ENCODE measurements at places on chromosomes 4 and X.

GRCh38 chr4:26594371-26594770 lies 10.5 kb downstream of the TBC1D19 start:
- no peak for DNase-seq

- DNase-seq = no peak
Observed at GRCh38 chr4:17284323-17285175, 227.3 kb downstream of the QDPR start.

DNA sequence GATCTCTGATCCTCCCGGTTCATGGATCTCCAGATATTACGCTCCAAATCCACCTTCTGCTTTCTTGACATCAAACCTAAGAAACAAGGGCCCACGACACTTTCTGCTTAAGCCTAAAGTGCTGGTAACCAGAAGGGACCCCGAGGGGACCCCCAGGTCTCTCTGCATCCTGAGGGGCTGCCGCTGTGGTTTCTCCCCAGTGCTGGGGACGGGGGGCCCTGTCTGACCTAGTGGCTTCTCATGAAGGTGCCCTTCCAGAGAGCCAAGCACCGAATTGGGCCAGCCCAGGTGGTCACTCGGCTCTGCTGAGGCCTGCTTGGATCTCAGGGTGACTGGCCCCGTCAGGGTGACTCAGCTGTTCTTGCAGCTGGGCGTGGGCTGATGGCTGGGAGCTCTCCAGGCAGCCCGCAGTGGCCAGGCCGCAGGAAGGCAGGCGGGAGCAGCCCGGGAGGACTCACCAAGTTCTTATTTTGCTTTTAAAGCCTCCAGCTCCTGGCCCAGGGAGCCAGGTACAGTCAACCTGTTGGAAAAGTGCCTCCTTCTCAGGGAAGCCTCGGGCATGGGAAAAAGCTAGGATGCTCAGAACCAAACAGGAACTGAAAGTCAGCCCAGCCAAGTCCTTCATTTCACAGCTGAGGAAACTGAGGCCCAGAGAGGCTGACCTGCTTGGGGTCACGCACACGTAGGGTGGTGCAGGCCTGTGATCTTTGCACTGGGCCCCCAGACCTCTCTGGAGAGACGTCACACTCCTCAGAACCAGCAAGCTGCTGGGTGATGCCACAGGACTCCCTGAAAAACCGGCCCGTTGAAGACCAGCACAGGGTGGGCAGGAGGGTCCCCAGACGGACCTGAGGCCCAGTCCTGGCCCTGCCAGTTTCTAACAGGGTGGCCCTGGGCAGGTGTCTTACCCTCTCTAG lies 16.7 kb downstream of the BLOC1S4 start:
- DNase-seq = no peak

DNA sequence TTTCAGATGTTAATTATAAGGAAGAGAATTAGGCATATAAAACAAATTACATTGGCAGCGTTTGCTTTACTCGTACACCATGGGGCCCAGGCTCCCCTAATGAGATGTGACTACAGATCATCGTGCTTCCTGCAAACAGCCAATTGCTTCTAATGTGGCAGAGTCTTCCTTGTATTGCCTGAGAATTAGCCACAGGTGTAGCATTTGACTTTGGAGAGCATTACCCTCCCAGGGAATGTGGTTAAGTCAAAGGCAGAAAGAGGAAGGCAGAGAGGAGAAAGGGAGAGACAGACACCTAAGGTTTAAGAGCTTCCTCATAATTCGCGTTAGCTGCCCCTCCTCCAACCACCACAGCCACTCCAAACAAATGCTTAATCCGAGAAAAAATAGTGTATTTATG lies 97.0 kb downstream of the MID1IP1 start:
- DNase-seq = no peak

DNA sequence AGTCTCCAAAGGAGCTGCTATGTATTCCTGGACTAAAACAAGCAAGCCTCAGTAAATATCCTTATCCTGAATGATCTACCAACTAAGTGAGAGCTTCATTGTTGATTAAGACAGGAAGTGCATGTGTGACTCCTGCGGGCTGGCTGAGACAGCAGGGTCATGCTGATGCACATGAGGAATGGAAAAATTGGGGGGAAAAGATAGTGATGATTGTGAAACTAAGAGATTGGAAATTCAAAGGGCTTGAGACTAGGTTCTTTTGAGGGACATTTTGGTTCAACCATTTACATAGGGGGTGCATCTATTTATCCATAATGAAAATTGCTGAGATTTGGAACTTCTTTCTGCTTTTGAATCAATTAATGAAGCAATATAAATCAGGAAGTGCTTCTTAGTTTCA lies 61.1 kb upstream of the C1QTNF7 start:
- DNase-seq = no peak

DNA sequence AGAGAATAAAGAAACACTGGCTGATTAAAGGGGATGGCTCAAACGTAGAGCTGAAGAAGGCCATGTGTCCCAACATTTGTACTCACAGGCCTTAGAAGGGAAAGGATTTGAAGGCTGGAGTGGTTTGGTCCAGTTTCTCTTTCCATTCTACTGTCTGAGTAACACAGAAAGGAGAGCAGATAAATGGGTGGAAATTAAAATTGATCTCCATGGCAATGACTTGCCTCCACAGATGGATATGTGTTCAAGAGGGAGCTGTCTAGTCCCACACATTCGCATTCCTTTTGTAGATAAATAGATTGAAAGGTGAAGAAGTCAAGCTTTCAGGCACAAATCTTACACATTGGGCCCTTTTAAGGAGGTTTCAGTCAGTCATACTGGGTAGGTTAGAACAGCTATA lies 74.6 kb downstream of the DOCK11 start:
- DNase-seq = no peak

GRCh38 chr4:102610476-102610875 lies 109.3 kb downstream of the NFKB1 start:
- no peak for DNase-seq

DNA sequence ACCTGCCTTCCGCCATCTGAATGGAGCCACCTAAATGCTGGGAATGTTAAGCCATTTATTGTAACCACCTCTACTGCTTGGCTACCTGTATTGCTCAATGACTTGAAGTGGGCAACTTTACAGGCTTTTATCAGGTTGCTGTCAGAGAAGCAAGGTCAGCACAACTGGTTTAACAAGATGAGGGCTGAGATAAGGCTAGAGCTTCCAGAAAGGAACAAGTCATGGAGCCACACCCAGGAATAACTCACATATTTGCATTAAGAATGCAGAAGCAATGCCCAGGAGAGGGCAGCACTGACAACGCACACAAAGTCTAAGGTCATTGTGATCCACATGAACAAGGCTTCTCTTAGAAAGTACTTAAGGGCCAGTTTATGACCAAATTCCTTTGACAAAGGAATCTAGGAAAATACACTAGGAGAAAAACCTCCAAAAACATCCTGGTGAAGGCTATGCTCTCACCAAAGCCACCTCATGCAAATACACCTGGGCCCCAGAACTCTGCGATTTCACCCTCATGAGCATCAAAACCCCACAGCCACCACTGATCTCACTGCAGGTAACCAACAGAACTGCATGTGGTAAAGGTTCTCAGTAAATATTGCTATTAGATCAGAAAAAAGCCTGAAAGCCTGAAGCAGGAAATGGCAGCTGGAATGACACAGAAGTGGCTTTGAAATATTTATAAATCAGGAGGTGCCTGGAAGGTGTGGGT lies 15.0 kb upstream of the STS start:
- peak; percentile 33 for DNase-seq

DNA sequence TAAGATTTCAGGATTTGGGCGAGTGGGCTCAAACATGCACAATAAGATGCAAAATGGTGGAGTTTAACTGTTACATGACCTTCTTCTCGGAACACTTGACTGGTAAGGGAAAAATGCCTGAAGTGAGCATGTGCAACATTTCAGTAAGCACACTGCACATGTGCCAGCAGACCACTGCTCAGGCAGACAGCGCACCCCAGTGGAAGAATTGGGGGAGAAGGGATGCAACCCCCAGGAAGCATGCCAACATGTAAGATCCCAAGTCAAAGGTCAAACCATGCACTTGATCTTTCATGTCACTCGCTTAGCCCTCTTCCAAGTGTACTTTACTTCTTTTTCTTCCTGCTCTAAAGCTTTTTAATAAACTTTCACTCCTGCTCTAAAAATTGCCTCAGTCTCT lies 256.3 kb downstream of the CENPC start:
- peak; percentile 66 for DNase-seq

DNA sequence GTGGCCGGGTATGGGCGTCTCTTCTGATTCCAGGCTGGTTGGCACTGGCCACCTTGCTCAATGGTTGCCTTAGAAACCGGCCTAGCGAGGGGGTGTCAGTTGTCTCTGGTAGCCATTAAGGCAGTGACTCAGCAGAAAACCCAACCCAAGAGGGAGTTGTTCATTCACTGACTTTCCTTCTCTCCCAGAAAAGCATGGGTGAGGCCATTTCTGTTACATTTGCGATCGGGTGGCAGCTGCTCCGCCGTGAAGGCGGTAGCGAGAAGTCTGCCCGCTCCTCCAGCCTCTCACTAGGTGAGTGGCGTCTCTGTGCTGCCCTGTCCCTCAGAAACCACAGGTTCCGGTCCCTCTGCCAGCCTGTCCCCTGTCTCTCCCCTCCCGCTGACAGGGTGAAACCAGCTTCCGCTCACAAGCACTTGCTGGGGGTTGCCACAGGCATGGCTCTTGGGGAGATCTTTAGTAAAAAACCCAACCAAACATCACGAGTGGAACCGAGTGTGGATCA lies 17.4 kb downstream of the IRAK1 start:
- no peak for DNase-seq

DNA sequence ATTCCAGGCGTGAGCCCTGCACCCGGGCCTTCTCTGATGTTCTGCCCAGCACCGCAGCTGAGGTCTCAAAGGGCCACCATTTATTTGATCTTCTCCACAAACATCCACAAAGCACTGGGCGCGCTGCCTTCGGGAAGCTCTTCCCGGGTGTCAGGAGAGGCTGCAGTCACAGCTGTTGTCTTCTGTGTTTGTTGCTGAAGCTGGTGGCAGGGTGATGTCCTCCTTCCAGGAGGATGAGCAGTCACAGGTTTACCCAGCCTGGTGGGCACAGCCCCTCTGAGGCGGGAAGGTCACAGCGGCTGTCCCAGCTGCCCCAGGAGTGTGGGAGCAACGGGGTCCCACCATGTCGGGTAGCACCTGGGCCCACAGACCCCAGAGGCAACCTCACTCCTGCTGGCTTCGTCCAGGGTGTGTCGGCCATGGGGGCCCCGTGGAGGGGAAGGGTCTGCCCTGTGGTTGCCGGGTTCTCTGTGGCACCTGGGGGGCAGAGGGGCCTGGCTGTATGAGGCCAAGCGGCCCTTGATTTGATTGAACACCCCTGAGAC lies 27.6 kb downstream of the FGFRL1 start:
- DNase-seq = no peak

GRCh38 chrX:139766545-139766983 lies 58.6 kb upstream of the MCF2 start:
- no peak for DNase-seq

DNA sequence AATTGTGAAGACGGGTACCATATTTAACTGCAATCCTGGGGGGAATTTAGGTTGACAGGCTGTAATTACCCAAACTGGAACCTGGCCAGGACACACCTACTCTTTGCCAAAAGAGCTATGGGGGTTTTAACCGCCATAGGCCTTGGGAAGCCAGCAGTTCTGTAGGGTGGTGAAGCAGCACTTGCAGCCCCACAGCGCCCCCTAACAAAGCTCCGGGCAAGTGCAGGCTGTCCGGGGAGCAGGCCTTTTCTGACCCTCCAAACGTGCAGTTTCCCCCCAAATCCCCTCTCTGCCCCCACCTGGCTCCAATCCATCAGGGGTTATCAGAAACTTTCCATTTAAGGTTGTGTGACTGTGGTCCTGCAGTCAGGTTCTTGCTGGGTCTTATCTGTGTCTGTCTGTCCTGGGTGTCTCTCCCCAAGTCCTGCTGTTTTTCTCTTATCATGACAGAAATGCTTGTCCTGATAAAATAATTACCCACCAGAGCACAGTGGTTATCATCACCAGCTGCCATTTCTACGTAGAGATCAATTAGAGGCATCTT lies 350.9 kb downstream of the MID1IP1 start:
- peak; percentile 68 for DNase-seq

DNA sequence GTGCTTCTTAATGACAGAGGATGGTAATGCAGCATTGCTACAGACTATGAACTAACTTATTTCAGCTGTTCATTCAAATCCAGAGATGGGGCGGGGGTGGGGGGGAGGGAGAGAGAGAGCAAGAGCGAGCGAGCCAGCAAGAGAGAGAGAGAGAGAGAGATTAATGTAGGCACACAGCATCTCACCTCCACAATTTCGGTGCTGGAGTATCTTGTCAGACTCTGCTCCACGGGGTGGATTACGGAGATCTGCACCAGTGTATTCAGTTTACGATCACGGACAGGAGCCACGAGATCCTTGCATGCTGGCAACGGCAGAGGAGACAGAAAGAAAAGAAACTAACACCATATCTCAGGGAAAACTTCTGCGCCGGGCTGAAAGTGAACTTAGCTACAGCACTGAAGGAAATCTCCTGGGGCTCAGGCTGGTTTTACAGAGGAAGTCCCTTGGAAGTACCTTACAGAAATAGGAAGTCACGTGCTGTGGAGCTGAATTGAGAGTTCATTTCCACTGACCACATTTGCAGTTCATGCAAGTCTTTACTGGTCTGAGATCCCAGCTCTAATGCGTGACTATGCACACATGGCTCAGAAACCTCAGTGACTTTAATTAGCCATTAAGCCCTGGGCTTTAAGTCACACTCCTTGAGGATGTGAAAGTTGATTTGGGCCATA lies 440.9 kb downstream of the INPP4B start:
- DNase-seq = peak; percentile 16

DNA sequence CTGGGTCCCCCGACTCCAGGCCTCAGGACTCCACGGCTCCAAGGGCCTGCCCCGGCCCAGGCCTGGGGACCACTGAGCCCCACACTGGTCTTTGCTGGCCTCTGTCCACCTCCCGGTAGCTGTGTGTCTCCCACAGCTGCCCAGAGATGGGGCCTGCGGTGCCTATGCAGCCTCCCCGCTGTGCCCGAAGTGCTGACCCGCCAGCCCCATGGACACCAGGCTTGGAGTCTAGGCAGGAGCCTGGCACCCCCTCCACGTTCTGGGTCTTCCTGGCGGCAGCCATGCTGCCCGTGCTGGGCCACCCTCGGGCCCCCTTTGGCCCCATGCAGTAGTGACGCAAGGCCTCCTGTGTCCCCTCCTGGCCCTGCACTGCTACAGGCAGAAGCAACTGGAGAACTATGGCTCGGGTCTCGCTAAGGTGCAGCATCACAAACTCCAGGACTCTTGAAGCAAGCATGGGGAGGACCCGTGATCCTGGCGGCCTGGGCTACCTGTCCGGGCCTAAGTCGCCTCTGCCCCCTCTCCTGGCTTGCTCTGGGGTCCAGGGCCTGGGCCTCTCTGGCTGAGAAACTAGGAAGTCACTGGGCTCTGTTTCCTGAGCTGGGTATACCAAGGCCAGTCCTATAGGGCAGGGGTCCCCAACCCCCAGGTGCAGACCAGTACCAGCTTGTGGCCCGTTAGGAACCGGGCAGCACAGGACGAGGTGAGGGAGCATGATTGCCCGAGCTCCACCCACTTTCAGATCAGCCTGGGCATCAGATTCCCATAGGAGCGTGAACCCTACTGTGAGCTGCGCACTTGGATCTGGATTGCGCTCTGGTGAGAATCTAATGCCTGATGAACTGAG lies 917 bp downstream of the MYL5 start:
- peak; percentile 24 for DNase-seq
